Right ventricle myocardium inferior (tissue), 1 donor: ENCODE measurements at places on chromosomes 2 and 18.
A peak's percentile ranks its signal among the peaks of the same experiment; 100 is the strongest.

DNA sequence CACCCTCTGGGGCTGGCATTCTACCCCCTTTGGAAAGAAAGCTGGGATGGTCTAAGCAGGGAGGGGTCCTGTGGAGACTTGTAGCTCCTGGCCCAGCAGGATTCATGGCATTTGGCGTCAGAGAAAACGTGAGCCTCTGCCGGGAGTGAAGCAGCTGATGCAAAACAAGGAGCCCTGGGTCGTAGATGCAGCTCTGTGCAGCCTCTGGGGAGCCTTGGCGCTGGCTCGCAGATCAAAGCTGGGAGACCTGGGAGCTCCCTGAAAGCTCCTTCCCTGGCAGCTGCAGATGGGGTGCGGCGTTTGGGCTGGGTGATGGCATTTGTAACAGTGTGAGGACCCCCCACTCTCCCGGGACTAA is 148.3 kb downstream of the KLHL29 start:
- DNase-seq: no peak

DNA sequence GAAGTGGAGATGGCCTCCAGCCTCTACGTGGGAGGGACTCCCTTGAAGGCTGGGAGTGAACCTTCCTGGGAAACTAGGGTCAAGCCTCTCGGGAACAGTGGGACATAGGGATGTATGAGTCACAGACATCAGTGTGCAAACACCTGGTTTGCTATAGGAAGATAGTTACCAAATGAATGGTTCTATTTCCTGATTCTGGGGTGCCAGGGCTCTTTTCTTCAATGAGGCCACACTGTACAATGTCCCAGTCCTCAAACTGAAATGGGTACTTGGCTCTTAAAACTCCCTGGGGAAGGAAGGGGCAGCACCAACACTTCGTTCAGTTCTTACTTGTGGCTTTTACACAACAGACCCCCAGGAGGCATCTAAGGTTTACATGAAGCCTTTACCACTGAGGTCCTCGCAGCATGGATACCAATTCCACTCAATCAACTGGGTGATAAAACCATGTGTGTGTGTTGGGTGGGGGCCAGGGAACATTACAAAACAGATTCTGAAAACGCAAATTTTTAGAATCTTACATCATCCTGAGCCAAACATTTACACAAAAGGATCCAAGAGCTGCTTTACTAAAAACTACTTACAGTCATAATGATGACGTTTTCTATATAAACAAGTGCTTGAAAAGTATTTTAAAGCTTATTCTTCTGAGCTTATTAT is 10.4 kb downstream of the ERFE start:
- DNase-seq: no peak

DNA sequence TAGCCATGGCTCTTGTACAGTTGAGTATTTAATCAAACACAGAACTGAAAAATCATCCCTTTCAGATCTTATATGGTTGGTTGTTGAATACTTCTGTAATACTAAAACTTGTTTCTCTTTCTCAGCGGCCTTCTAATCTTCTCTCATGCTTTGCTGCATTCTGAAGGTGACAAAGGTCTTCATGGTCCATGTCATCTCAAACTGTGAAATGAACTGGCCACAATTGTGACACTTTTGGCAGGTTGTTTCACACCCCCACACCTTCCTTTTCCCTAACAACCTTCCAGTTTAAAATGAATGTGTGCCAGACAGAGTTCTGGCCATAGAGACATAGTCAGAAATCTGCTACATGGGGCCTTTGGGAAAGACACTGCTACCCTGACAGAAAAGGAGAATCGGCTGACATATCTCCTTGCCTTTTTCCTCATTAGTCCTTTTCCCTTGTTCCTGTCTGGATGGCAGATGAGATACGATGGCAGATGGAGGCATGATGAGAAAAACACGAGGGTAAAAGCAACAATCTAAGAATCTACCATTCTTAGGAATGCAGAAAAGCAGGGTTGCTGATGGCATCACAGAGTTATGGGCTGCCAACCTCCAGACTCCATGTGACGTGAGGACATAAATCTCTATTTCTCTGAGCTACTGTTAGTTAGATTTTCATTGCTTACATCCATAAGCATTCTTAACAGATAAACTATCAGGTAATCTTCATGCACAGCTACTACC is 106.5 kb downstream of the PIGN start:
- no peak for DNase-seq

GRCh38 chr18:70468861-70469547 is 180.2 kb downstream of the SOCS6 start:
- no peak for DNase-seq

GRCh38 chr2:21270708-21271122 is 146.9 kb downstream of the TDRD15 start:
- DNase-seq: peak; percentile 87

DNA sequence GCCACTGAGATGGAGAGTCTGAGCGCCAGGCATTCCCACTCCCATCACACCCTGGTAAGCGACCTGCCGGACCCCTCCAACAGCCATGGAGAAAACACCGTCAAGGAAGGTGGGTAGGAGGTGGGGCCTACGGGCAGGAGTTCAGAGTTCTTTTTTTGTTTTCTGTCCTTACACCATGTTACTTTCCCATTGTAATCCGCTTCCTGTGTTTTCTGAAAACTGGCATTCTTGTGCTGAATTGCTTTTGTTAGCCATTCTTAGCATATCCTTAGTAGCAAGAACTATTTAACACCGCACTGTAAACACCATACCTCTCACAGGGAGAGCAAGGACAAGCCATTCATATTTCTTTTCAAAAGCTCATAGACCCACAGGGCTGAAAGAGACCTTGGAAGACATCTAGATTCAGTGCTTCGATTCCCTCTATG is 46.2 kb downstream of the UNC80 start:
- no peak for DNase-seq

DNA sequence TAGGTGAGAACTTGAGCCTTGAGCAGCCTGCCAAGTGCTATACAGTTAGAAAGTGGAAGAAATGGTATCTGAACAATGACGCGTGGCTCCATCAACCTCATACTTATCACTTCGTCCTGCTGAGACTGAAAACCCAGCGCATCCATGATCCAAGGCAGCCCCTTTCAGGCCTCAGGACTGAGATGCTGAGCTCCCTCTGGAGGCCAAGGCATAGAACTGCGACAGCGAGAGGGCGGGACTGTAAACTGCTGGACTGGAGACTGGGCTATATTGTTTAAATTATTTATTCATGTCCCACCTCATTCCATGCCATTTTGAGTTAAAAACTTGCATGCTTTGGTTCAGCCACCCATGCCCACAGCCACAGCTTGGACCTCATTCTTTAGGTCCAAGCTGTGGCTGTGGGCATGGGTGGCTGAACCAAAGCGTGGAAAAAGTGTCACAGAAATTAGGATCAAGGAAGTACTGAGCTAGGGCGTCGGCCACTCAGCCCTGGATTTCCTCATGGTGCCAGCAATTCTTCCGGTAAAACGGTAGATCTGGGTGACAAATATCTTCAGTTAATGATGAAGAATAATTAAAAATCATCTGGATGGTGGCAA is 195.5 kb downstream of the L3MBTL4 start:
- DNase-seq: peak; percentile 35
